ENCODE measurements at places on chromosomes 1 and 21.

DNA sequence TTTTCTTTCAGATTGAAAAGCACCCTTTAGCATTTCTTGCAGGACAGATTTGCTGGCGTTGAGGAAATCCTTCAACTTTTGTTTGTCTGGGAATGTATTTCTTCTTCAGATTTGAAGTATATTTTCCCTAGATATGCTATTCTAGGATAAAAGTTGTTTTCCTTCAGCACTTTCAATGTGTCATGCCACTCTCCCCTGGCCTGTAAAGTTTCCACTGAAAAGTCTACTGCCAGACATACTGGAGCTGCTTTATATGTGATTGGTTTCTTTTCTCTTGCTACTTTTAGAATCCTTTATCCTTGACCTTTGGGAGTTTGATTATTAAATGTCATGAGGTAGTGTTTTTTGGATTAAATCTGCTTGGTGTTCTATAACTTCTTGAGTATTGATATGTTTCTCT, 44.2 kb upstream of the CD55 start:
- no peak for DNase-seq

DNA sequence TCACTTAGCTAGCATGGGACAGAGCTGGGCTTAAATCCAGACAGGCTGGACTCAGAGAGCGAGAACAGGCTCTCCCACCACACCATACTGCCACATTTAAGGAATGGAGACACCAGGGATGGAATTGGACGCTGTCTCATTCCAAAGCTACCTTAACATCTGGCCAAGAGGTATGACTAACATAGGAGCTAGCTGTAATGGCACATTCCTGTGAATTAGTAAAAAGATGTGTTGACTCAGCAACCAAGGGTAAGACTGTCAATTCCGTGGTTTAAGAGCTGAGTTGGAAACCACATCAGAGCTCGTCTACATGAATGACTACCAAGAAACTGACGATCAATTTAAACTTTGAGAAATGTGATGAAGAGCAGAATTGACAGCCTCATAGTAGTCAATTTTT, 8.3 kb upstream of the TNFRSF9 start:
- peak; percentile 89 for DNase-seq

DNA sequence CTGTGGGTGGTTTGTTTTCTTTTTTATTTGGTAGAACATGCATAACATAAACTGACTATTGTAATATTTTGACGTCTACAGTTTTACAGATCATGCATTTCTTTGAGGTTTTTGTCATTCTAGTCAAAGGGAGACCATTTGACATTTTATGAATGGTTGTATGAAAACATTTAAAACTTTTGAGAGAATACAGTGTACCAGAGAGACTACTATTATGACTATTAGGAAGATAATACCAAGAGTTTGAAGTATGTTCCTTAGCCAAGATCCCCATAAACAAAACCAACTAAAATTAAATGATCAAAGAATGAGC, 37.3 kb upstream of the RHOU start:
- no peak for DNase-seq

GRCh38 chr21:33931799-33932390, 16.3 kb upstream of the ATP5PO start:
- DNase-seq: peak; percentile 31

GRCh38 chr1:220271706-220272046, 577 bp downstream of the RAB3GAP2 start:
- DNase-seq: peak; percentile 28

DNA sequence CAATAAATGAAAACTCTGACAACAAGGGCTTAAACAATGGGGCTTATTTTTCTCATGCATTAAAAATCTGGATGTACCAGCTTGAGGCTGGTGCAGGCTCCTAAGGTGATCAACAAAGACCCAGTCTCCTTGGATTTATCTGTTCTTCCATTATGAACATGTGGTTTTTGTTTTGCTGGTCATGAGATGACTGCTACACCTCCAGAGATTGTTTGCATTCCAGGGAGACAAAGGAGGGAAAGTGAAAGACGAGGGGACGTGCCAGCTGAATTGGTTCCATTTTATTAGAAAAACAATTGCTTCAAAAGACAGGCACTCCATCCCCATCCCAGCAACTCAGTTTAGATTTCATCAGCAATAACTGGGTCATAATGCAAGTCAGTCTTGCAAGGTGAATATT, 90.9 kb upstream of the KCNK1 start:
- DNase-seq: no peak

- DNase-seq: no peak
These were observed 53.2 kb downstream of the NCAM2 start for GRCh38 chr21:21051109-21052055.

DNA sequence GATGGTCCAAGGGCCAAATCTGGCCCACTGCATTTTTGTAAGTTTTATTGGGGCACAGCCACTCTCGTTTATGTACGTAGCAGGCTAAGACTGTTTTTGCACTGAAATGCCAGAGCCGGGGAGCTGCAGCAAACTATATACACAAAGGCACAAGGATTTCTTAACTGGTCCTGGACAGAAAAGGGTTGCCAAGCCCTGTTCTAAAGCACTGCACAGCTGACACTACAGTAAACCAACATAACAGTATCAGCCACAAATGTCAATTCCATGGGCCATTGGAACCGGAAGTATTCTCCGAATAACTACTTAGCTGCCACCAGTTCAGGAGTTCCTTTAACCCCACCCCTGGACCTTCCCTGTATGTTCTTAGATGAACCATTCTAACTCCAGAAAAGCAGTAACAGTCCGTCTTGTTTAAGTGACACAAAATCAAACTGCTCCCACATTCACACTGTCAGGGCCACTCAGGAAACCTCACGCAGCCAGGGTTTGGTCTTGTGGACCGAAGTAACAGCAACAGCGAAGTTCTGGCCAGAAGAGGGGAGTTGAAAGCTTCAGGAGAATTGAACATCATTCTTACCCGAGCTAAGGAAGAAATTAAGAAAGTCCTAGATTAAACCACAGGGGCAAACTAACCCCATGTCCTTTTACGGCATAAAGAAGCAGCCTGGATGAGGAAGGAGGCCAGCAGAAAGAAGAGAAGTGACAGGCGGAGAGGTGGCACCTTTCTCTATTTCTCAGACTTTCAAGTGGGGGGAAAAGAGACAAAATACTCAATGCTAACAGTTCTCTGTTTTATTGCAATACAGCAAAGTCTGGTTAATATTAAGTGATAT, 49.2 kb downstream of the COQ8A start:
- DNase-seq: no peak

DNA sequence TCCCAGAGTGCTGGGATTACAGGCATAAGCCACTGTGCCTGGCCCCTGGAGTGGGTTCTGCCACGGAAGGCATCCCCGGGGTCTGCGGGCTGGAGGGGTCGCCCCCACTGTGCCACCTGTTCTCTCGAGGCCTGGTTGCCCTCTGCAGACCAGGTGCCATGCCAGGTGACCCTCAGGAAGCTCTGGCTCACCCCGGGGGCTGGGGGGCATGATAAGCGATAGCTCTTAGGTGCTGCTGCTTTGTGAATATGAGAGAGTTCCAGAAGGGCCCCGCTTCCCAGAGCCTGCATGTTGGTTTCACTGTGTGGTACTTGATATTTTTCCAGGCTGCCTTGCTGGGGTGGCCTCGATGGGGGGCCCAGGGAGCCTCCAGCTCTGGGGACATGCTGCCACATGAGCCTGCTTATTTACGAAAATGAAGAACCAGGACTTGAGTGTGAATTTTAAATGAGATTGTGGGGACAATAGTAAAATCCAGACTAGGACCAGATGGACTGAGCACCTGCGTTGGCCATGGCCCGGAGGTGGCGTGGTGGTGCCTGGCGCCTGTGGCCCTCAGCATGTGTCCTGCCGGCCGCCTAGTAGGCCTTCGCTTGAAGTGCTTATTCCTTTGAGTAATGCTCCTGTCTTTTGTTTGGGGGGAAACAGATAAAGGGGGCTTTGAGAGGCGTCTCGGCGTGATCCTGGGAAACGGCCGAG, 7.3 kb downstream of the SKI start:
- DNase-seq: no peak

GRCh38 chr1:151828921-151829320, 2.7 kb downstream of the RORC start:
- DNase-seq: peak; percentile 18

DNA sequence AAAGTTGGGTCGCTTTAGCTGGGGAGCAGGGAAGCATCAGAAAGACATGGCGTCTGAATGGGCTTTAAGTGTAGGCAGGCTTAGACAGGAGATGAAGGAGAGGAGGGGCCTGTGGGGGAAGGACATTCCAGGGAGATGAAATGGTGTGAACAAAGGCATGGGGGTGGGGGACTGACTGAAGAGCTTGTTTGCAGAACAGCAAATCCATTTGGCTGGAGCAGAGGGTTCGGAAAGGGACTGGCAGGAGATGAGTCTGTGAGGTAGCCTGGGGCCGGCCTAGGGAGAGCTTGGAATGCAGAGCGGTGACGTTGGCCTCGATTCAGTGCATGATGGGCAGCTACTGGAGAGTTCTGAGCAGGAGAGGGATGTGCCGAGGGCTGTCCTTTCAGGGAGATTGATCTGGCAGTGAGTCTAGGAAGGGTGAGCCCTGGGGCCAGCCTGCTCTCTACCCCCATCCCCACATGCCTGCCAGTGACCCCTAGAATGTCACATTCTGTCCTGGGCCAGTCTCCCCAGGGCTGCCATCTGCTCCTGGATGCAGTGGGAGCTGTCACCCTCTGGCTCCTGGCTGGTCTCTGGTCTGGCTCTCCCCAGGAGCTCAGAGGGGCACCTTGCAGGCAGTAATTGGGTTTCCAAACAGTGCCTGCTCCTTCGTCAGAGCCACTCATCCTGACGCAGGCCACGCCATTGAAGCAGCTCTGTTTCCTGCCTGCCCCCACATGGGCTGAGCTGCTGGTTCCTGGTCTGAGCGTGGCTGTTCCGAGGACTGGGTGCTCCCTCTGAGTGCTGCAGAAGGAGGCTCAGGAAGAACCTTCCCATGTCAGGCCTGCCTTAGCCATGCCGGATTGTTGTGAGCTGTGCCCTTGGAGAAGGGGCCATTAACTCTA, 22.3 kb upstream of the TMEM222 start:
- DNase-seq: peak; percentile 100

DNA sequence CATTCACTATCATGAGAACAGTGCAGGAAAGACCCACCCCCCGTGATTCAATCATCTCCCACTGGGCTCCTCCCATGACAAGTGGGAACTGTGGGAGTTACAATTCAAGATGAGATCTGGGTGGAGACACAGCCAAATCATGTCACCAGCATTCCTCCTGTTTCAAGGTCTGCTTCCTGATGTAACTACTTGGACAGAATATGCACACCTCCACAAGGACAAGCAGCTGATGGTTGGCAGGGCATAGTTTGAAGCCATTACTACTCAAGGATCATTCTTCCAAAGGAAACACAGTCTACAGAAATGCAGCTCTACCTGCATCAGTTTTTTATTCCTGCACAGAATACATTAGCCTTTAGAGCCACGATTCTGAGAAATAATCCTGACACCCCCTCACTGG, 28.5 kb upstream of the RNF2 start:
- peak; percentile 2 for DNase-seq

- no peak for DNase-seq
These were observed 15.0 kb downstream of the COL6A1 start for GRCh38 chr21:45996311-45997204.

- DNase-seq: no peak
These were observed 765.5 kb upstream of the PRMT6 start for GRCh38 chr1:106290805-106291501.

- DNase-seq: no peak
These were observed 8.9 kb upstream of the ITLN2 start for GRCh38 chr1:160963521-160963920.

DNA sequence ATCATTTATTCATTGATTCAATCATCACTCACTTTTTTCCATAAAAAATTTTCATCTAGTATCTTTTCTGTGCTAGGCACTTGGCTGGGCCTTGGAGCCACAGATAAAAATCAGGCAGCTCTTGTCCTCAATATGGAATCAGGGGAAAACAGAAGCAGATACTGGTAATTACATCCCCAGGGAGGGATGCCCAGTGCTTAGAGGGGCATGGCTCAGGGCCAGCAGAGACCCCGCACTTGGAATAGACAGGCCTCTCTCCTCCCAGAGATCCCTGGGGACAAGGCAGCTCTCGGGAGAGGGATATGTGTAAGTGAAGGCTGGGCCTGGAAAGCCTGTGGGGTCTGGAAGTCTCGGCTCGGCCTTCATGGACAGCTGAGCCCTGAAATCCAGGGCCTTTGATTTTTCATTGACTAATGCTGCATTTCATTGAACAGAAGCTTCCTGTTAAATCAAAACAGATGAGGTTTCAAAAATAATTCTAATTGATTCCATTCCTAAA, 180.4 kb downstream of the FOXD2 start:
- no peak for DNase-seq

DNA sequence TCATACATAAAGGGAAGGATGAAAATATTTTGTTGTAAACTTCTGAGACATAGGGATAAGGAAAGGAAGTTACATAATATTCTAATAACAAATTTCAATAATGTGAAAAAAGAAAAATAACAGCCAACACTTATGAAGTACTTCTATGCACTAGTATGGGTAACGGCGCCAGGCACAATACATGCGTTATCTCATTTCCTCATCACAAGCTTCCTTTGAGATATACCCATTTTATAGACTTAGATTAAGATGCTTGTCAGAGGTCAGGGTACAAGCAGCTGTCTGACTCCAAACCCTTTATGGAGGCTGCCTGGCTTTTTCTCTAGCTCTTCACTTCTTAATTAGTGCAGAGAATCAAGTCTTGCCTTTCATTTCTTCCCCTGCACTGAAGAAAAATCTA, 41.3 kb downstream of the TCP10L start:
- no peak for DNase-seq

DNA sequence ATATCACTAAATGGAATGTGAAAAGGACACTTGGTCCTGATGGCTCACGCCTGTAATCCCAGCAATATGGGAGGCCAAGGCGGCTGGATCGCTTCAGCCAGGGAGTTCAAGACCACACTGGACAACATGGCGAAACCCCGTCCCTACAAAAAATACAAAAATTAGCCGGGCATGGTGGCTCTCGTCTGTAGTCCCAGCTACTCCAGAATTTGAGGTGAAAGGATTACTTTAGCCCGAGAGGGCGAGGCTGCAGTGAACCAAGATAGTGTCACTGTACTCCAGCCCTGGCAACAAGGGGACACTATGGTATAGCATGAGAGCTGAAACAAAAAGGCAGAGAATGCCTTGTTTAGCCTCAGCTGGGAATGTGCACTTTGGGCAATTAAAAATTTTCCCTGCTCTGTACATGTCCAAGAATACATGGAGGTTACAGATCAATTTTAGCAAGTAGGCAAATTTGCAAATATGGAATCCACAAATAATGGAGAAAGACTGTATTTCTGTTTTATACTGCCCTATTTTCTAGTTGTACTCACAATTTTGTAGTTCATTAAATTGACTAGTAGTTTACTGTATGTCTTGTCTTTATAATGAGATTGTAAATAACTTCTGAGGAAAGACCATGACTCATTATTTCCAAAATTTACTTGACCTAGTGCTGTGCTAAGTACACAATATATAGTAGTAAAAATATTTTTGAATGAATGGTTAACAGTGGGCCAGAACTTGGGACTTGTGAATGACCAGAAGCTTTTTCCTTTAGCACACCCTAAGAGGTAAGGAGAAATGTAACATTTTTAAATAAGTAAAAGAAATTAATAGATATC, 2.0 kb upstream of the ANGEL2 start:
- DNase-seq: no peak

GRCh38 chr1:103197216-103197615, 88.9 kb upstream of the COL11A1 start:
- DNase-seq: peak; percentile 84

- no peak for DNase-seq
These were observed 41.7 kb upstream of the RAB4A start for GRCh38 chr1:229229137-229229720.
